ENCODE measurements at places on chromosomes 5 and 9.

DNA sequence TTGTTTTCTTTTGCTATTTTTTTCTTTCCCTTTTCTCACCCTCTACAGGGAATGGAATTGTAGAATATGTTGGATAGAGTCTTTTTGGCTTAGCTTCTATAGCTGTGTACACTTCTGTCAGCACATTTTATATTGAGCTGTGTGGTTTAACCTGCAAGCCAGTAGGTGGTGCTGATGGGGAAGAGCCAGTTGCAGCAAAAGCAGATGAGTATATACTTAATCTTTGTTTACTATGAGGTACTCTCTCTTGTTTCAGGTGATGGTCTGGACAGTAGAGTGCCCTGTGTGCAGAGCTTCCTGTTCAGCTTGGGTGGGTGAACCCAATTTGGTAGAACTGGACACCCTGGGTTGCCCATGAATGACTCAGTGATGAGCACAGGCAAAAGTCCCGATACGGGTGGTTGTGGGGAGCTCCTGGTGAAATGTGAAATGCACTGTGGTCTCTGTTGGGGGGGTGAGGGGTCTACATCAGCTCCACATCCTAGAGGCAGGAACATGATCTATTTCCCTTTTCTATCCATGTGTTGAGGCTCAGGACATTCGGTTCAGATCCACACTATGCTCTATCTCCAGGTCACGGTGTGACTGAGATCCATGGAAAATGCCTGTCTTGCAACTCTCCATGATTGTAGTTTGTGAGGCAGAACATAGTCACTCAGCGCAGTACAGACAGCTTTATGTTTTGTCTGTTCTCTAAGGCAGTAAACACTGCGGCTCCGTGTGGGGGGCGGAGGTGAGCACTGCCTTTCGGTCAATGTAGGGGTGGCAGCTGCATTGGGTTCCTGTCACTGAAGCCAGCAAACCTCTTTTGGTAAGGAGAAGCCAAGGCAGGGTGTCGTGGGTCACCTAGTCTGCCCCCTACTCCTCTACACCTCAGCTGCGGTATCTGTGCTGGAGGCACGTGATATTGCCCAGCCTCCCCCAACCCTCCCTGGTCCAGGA lies 353.2 kb downstream of the PRR16 start:
- DNase-seq: no peak

- no peak for DNase-seq
These were observed 72.1 kb downstream of the ADRB2 start for GRCh38 chr5:148898413-148899075.

GRCh38 chr5:157030692-157031091 lies 28.2 kb downstream of the HAVCR1 start:
- DNase-seq: no peak

GRCh38 chr5:78903861-78904260 lies 81.2 kb downstream of the ARSB start:
- no peak for DNase-seq

DNA sequence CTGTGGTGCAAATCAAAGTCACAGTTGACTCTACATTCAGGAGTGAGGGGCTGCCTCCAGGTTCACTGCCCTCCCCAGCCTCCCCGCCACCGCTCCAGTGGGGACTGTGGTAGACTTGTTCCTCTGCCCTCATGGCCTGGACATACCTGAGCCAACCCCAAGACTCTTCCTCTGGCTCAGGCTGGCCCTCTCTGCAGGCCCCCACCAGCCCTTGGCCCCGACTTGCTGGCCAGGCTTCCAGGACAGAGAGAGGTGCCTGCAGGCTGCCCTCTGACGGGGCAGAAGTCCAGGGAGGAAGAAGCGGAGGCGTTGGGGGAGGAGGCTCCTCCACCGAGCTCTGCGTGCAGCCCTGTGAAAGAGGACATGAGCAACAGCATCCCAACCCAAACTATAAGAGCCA lies 2.8 kb upstream of the SARDH start:
- DNase-seq: peak; percentile 64

DNA sequence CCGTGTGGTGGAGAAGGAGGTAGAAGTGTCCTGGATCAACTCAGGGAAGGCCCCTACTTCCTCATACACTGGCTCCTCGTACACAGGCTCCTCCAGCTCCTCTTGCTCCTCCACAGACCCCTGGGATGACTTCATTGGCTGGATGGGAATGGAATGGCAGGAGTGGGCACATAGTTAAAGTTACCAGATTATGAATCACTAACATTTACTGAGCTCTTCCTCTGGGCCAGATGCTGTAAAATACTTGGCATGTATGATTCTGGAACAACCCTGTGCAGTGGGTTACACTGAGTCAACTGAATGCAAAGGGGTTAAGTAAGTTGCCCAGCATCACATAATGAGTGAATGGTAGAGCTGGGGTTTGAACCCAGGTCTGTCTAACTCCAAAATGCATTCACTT lies 3.1 kb upstream of the FCHSD1 start:
- no peak for DNase-seq

DNA sequence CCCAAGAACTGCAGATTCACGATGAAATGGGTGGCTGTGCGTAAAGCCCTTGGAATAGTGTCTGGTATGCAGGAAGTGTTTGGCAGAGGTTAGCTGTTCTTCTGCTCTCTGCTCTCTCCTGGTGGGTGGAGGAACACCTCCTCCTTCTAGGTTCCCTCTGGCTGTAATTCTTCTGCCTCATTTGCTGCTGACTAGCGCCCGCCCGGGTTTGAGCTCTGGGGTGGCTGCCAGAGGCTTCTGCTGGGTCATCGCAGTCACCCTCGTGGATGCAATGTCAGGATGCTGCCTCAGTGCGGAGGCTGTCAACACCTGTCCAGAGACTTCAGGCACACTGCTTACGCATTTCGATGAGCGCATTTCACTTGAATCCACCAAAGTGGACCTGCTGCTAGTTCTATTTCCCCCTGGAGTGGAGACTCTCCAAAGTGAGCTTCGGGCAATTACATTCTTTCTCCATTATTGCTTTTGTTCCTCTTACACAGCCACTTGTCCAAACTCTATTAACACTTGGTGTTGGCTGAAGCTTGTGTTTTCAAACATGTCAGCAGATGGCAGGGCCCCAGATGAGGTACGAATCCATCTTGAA lies 11.7 kb downstream of the DOCK2 start:
- DNase-seq: no peak

DNA sequence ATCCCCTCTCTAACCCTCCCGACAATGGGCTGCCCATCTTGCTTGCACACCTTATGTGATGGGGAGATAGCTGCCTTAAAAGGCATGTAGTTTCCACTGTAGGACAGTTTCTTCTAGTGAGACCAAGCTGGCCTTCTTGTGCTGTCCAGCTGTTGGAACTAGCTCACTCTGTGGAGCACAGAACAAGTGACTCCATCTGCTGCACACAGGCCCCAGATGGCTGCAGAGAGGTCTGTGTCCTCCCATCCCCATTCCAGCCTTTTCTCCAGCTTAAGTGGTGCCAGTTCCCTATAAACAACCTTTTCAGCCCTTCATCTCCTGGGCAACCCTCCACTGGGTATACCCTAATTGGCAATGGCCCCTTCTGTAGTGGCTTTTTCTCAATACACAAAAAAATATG lies 18.7 kb upstream of the PSD2 start:
- no peak for DNase-seq

DNA sequence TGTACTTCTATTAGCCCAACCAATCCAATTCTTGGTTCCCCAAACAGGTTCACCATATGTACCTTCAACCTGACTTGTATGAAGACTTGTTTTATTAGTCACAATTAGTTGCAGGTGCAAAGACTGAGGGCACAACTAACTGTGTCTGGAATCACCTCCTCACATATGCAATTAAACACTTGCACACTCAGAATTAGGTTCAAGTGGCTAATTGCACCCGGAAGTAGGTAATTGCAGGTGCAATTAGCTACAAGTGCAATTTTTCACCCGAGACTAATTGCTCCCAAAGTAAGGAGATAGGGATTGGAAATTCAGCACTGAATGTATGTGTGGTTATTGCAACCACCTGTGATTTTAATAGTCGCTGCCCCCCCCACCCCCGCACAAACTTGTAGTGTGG lies 338.9 kb downstream of the ZSWIM6 start:
- no peak for DNase-seq

- DNase-seq: peak; percentile 94
These were observed at the start of gene HSD17B4 for GRCh38 chr5:119452373-119453039. HSD17B4 (plus strand) TSS chr5:119452497; CDS start chr5:119452576, 79 bp downstream.

DNA sequence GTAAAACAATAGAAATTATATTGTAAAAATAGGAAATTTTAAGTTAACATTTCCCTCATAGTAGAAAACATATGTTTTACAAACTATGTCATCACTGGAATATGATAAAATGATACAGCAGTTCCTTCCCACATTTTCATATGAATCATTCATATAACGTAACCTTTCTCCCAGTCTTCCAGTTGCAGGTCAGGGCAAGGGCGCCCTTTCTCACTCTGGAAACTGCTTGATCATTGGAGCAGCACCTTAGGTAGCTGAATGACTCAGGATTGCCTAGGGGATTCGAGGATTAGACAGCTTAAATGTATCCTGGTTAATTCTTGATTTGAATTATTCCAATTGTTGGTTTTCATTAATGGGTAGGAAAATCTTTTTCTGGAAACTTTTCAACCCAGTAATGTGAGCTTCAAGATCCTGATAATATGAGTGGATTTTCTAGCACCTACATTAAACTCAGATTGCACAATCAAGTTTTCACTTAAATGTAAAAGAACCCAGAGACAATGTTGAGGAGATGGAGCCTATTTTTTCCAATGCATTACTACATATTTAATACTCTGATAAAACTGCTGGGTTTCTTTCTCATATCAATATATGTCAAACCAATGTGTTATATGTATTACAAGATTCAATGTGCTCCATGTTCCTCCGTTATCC lies 32.6 kb upstream of the ANXA1 start:
- no peak for DNase-seq

GRCh38 chr5:102922111-102922720 lies 167.1 kb downstream of the PAM start:
- no peak for DNase-seq

DNA sequence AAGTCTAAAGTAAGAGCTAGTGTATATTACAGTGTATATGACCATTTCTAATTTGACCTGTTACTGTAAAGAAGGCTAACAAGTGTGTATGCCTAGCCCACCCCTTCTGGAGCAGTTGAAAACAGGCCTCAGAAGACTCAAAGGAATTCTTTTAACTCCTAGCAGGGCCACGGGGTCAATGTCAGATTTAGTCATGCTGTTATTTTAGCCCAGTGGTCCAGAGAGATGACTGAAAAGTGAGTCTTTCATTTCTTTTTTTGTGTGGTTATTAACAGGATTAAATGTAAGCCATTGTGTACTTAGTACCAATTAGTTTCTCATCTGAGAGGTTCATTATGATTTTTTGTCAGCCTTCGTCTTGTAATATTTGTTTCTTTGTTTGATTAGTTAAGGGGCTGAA lies 24.4 kb downstream of the ZCCHC7 start:
- no peak for DNase-seq

DNA sequence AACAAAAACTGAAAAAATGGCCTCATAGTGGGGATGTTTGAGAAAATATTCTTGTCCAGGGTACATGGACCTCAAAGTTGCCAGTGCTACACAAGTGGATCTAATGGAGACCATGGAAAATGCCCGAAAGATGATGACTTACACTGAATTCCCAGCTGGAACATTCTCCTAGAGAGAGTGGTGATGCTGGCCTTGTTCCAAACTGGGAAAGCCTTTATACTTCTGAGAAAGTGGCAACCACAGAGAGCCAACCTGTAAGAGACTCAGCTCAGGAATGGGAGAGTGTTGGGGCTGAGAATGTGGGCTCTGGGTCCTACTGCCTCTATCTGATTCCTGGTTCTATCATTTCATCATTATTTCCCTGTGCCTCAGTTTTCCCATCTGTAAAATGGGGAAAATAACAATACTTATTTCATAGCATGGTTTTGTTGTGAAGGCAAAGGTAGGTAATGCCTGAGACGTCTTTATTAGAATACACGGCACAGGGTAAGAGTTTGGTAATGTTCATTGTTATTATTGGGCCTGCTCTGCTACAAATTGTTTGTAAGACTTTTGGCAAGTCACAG lies 229.0 kb upstream of the PANK3 start:
- DNase-seq: no peak

DNA sequence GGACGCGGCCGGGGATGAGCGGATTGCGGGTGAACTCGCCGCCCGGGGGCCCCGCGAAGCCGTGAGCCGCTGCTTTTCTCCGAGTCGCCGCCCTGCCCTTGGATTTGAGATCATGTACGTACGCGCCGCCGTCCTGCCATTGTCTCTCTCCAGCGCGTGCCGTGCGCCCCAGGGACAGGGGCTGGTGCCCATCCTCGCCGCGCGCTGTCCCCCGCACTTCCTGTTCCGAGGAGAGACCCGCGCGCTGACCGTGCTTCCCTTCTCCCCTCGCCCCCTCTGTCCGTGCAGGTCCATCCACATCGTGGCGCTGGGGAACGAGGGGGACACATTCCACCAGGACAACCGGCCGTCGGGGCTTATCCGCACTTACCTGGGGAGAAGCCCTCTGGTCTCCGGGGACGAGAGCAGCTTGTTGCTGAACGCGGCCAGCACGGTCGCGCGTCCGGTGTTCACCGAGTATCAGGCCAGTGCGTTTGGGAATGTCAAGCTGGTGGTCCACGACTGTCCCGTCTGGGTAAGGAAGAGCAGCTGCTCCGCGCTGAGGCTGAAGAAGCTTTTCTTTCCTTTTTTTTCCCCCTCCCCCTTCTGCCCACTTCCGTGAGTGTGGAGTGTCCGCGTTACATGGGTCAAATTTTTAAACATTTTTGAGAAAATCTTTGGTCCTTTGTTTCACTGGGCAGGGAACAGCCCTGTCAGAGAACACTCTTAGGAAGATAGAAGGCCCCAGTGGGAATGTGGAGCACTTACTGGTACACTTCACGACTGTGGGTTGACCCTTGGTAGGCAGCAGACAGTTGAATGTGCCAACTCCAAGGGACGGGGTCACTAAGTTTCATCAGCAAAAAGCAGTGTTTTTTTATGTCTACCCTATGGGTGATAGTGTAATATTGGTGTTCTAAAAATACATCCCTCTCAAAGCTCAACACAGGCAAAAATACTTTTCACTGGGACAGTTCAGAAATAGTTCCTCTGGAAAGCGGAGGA lies 727 bp downstream of the RHOBTB3 start:
- peak; percentile 81 for DNase-seq

DNA sequence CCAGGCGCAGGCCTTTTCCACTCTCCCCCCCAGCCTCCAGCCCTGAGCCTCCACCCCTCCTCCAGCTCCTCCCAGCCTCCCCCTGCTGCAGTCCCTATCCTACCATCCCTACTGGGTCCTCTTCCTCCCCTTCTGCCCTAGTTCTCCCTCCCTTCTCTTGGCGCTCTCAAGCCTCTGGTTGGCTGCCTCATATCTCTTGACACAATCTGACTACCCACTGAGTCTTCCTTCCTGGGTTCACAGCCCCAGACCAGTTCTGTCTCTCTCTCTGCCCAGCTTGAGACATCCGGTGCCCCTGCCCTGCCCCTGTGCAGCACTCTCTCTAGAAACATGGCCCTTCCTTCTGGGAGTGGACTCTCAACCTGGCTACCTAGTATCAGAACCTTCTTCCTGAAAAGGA lies 76.2 kb downstream of the TSPAN17 start:
- no peak for DNase-seq
